ENCODE measurements at places on chromosomes 5 and 9.

DNA sequence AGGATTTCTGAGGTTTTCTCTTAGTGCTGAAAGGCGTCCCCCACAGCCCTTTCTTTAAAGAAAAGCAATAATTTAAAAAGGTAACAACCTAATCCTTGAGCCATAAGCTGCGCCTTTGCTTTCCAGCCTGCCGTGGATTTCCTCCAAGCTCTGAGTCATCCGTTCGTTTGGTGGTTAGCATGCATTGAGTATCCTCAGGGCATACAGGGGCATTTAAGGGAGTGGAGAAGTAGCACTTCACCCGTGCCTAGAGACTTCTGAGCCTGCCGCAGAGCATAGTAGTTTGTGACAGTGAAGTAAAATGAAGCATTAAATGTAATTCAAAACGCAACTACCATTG is 892 bp upstream of the TNC start:
- no peak for DNase-seq

DNA sequence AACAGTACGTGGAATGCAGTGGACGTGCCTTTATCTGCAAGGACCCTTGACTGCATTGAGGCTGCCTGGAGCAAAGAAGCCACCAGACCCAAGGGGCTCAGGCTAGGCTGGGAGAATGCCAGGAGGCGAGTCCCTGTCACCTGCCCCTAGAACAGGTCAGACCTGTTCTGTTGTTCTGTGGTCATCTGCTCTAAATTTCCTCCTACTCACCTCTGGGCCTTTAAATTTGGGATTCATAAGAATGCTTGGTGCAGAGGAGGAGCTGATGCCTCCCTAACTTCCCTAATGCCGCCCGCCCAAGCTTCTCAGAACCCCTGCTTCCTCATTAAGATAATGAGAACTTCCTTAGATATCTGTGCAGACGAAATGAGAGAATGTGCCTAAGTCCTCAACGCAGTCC is 32.0 kb downstream of the DAPK1 start:
- no peak for DNase-seq

DNA sequence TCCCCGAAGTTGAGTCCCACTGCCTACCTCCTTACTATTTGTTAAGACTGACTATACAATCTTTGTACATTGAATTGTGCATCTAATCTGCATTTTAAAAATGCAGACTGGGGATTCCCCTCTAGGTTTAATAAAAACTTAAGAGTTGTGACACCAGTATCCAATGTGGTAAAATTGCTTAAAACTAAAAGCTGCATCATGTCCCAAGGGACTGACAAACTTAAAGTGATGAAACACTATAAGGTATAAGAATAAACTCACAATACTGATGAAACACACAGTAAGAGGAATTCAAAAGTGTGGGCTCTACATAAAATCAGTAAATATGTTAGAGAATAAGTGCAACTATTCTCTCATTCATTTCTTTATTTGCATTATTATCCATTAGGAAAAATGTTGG is 1905.1 kb downstream of the MAT2B start:
- no peak for DNase-seq

- no peak for DNase-seq
Measured at GRCh38 chr9:34574571-34574970, 15.0 kb downstream of the CNTFR start.

- DNase-seq = no peak
Measured at GRCh38 chr5:108788142-108788541, 40.4 kb downstream of the FER start.

- no peak for DNase-seq
Measured at GRCh38 chr9:95004411-95005277, 278.1 kb downstream of the AOPEP start.

GRCh38 chr5:107855171-107855570 is 184.4 kb upstream of the EFNA5 start:
- DNase-seq = no peak

GRCh38 chr9:106228861-106229260 is 534.5 kb downstream of the TMEM38B start:
- no peak for DNase-seq

DNA sequence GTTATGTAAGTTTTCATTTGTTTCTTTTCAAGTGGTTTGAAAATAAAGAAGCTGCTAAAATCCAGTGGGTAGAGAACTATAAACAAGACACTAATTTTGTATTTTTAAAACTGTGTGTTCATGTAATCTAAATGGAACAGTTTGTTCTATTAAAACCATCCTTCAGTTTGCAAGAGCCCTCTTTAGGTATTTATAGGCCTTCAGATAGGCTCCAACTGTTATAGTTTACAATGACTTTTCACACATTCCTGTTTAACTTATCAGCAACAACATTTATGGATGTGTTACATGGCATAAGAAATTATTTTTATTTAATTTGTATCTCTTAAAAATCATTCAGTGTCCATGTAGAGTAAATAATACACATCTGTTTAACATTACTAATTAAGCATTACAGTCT is 126.7 kb upstream of the SLCO6A1 start:
- DNase-seq = no peak

GRCh38 chr9:128553728-128554127 is 1.3 kb downstream of the SPTAN1 start:
- DNase-seq = no peak

DNA sequence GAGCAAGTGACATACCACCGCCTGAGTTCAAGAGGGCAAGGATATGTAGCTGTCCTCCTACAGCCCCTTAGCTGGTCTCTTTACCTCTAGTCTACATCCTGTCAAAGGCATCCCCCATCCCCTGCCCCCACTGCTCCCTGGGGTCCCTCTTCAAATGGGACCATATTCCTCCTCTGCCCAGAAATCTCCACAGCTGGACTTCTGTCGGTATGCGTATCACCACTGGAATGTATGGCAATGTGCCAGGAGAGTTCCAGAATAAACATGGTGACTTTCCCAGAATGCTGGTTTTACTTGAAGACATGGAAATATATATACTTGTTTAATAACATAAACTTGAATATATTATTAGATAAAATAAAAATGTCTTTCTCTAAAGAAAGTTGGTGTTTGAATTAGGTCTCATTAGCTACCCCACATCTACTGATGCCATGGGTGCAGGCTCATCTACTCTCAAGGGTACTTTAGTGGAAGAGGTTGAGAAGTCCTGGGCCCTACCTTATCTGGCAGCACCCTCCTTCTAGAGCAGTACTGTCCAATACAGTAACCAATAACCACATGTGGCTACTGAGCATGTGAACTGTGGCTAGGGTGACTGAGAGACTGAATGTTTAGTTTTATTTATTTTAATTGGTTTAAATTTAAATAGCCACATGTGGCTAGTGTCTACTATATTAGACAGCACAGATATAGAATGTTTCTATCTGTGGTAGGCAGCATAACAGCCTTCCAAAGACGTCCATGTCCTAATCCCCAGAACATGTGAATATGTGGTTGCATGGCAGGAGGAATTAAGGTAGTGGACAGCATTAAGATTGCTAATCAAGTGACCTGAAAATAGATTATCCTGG is 181.7 kb upstream of the SLC30A5 start:
- no peak for DNase-seq

- no peak for DNase-seq
Measured at GRCh38 chr5:71748360-71748759, 29.3 kb downstream of the CARTPT start.

DNA sequence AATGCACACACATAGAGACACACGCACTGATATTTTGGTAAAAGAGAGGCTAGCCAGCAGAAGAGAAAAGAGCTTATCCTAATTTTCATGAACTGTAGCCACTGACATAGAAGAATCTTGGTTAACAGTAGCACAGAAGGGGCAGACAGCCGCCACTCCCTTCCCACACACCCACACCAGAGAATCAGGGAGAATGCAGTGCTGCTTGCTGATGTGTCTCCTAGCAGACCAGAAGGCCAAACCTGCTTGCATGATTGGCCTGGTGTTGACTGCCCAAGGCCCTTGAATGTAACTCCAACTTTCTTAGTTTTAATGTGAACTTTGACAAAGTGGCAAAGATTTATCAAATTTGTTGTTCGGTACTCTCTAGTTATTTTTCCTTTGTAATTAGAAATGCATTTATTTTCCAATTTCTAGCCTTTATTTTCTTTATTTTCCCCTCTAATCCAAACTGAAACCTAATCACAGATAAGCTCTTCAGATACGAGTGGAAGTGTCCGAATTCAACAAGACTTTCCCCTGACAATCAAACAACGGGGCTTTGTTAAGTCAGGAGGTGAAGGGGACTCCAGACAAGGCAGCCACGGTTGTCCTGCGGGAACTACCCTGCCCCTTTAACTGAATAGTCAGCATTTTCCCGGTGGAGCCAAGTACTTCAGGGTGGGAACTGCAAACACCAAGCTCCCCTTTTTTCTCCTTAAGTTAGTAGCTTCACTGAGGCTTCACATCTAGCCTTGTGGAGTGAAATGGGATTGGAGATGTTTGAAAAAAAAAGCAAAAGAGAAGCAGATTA is 81.9 kb upstream of the CTSL start:
- no peak for DNase-seq

DNA sequence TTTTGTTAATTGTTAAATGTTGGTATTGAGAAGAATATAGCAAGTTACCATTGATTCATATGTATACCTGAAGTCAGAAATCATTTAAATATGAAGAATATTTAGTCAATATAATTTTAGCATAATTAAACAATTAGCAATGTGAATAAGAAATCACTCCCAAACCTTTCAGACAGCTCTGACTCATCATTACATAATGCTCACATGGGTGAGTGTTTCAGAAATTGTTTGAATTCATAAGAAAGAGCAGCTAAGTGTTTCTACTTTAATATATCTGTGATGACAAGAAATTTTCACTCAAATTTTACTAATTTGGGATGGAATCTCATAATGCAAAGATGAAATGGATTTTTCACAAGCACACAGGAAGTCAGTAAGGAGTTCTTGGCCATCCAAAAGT is 42.0 kb upstream of the CDC42SE2 start:
- no peak for DNase-seq

GRCh38 chr5:143312822-143313221 is 90.7 kb downstream of the NR3C1 start:
- no peak for DNase-seq

DNA sequence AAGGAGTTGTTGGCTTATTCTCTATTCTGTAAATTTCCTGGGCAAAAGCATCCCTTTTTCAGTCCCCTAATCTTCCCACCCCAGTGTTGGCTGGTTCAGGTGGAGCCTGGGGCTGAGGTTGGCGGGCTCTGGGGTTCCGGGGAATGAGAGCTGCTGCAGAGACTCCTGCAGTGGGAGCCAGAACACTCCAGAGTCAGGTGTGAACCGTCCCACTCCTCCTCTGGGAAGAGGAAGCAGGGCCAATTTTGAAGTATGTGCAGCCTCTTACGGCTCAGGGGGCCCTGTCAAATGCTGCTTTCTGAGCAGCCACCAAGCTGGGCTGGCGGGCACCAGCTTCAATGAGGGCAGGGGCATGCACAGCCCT is 42.8 kb downstream of the JADE2 start:
- no peak for DNase-seq

DNA sequence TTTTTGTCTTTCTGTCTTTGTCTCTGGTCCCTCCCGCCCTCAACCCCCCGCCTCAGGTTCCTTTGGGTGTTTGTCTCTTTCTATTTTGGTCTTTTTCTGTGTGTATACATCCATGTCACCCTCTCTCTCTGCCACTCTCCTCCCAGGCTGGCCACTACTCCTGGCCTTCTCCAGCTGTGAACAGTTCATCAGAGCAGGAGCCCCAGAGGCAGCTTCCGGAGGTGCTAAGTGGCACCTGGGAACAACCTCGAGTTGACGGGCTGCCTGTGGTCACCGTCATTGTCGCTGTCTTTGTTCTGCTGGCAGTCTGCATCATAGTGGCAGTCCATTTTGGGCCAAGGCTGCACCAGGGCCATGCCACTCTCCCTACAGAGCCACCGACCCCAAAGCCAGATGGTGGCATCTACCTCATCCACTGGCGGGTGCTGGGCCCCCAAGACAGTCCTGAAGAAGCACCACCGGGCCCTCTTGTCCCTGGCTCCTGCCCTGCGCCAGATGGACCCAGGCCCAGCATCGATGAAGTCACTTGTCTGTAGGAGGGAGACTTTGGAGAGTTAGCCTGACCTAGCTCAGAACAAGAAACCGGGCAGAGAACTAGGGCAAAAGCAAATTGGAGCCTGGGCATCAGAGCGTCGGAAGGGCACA is 1.7 kb downstream of the SMIM33 start:
- no peak for DNase-seq

DNA sequence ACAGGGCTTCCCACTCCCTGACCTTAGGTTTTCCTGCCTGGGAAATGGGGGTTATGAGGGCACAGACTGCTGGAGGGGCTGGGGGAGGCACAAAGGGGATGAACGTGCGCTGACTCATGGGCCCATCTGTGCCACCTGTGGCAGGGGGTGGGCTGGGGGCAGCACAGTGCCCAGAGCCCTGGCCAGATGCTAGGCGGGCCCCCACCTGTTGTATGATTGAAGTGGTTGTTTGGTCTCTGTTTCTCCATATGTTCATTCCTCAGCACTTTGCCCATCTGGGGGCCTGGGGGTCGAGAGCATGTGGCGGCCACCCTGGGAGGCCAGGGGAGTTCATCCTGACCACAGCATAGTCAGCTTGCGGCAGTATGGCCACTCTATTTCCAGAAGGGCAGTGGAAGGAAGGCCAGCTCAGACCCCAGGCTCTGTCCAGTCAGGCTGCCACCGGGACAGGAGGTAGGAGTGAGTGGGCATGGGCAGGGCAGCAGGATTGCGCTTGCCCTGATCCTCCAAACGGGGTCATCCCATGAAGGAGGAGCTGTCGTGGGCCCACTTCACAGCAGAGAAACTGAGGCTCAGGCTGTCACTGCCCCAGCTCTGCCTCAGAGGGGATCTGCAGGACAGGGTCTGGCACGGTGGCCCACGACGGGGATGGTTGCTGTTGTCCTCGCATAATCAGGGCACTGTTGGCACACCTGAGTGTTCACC is 841 bp upstream of the NINJ1 start:
- no peak for DNase-seq

GRCh38 chr9:89022001-89022759 is 30.9 kb downstream of the S1PR3 start:
- no peak for DNase-seq

DNA sequence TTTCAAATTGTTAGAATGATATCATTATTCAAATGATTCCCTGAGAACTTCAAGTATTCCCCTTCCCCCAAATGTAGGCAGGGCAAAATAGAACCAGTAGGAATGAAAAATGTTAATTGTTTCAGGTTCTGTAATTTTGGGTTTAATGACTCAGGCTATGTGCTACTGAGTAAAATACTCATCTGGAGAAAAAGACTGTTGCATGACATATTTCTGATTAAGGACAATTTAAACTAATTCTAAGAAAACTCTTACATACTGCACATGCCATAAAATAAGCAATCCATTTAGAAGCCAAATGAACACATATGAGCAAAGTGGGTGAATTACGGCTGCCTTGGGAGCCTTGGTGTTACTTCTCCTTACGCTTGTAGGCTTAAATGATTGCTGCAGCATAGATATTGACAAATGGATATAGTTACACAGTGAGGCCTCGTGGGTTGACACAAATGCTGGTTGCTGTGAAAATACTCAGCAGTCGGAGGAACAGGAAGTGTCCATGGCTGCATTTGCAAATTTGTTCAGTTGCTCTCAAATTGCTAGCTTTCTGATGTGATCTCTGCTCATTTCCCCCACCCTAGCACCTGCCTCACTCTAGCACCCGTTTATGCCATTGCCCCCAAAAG is 174.9 kb upstream of the DMAC1 start:
- no peak for DNase-seq

- no peak for DNase-seq
Measured at GRCh38 chr9:108272349-108272899, 583.4 kb downstream of the ACTL7B start.

GRCh38 chr5:153881687-153882086 is 157.0 kb downstream of the FAM114A2 start:
- DNase-seq = no peak
